ENCODE measurements at places on chromosomes 5 and 9.

- no peak for DNase-seq
These were observed 115.7 kb downstream of the PAPPA start for GRCh38 chr9:116269250-116269649.

DNA sequence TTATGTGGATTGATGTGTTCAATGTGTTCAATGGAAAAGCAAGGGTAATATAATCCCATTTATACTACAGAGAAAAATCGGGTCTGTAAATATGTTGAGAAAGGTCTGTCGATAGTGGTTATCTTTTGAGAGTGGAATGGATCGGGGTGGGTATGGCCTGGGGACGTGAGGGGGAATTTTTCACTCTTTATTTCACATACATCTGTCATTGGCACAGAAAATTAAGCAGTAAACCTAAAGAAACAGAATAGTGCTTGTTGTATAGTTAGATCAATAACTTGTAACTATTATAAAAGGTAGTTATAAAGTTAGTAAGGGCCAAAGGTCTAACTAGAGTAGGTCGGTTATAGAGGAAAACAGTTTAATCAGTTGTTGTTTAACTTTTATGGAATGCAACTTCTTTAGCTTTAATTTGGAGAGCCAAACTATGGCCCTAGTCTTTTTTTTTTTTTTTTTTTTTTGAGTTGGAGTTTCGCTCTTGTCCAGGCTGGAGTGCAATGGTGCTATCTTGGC is 66.1 kb upstream of the ABL1 start:
- DNase-seq = no peak

DNA sequence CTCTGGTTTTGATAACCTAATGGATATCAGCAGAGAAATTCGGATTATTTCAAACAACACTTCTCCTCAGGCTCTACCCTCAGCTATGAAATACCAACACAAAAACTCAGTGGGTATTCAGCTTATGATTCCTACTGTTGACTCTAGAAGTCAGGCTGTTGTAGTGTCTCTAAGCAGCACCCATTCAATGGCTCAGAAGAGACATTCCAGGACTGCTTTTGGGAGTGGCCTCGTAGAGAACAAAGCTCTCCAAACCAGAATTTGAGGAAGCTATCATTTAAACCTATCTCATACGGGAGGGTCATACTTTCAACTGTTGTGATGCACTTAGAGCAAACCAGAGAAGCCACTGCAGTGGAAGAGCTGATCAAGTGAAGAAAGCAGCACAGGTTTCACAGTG is 34.1 kb downstream of the ETF1 start:
- no peak for DNase-seq

DNA sequence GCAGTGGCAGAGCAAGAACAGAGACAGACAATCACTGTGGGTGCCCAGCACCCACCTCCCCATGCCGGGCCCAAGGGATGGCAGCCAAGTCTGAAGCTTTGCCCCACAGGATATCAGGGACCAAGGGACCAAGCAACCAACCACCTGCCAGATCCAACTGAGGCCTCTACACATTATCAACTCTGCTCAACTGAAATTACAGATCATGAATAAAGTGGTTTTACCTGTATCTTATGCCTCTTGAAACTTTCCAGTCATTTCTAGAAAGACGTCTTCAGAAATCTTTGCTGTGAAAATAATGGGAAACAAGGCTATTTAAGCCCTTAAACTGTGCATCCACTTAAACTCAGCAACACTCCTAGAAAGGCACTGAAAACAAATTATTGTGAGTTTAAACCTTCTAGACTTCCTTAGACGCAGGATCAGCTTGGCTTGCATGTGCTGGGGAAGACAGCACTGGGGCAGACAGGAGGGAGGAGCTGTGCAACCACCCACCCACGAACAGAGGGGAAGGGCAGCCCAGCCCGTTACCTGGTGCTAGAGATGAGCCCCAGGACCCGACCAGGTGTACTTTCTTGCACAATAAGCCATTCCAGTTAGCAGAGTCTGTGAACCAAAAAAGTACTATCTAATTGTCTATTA is 80.0 kb downstream of the SEMA4D start:
- DNase-seq = no peak

GRCh38 chr9:78286125-78286524 is 10.8 kb upstream of the PSAT1 start:
- DNase-seq = no peak

GRCh38 chr5:178325679-178326373 is 93.2 kb upstream of the PHYKPL start:
- no peak for DNase-seq

GRCh38 chr9:34456746-34457145 is 1.6 kb downstream of the FAM219A start:
- no peak for DNase-seq

DNA sequence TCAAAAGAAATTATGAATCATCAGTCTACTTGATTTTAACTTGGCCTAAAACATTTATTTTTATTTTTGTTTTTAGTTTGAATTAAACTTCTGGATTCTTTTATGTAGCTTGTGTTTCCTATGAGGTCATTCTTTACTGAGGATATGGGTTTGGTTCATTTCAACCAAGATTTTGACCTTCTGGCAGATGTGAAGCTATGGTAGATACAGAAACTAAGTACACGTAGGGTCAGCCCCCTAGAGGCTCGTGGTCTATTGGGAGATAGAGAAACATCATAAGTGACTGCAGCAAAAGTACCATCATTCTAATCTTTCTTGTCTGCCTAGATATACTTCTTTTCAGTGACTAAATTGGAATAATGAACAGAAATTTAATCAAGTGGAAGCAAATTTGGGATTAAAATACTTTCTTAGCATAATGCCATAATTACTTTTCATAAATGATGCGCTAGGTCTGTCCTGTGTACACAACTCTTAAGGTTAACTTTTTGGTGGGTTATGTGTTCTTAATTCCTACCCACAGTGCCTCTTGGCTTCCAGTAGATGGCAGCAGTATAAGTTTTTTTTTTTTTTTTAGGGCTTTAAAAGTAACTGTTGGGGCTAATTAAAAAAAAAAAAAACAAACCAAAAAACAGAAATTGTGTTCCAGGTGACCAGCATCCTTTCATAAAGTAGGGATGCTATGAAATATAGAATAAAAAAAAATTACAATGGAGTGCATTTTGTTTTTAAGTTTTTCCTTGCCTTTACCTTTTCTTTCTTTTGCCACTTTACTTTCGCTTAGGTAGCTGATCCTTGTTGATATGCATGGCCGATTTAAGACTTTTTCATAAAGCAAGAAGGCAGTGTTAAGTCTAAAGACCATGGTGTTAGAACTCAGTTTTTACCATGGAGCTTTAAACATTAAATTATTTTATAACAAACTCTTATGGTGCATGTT is 49.9 kb downstream of the LRRTM2 start:
- no peak for DNase-seq

- no peak for DNase-seq
These were observed 2.4 kb downstream of the CAVIN4 start for GRCh38 chr9:100580257-100580656.

- no peak for DNase-seq
These were observed 69.7 kb downstream of the MEF2C start for GRCh38 chr5:88813244-88813643.

GRCh38 chr9:93319992-93320500 is 131.4 kb upstream of the FAM120A start:
- no peak for DNase-seq

DNA sequence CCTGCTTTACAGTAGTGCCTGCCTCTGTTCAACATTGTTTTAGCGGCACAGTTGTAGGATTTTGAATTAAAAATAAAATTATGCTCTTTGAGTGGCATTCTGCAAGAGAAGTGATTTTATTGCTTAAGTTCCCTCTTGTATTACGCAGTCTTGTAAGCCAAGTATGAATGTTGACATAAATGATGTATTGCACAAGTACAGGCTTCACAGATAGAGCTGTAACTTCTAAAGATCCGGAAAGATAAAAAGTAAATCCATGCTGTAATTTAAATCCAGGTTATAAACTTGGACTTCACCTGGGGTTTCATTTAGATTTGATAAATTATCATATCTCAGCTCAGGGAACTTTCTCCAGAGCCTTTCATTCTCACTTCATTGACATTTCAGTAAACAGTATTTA is 1114.7 kb downstream of the PTPRD start:
- no peak for DNase-seq

DNA sequence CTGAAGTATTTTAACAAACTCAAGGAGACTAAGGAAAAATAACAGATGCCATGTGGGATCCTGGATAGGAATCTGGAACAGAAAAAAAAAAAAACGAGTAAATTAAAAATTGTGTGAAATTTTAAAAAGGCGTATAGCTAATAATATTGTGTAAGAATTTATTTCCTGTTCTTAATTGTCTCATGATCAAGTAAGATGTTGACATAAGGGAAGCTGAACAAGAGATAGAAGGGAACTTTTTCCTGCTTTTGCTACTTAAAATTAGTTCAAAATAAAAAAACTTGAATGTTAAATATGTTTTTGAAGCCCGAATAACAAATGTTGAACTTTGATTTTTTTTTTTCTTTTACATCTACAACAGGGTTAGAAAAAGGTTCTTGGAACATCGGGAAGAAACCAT is 10.5 kb downstream of the SNAPC3 start:
- no peak for DNase-seq

GRCh38 chr9:130010151-130010988 is 32.6 kb downstream of the FNBP1 start:
- peak; percentile 66 for DNase-seq

- DNase-seq = no peak
These were observed 87.2 kb downstream of the TLE4 start for GRCh38 chr9:79658926-79659325.

GRCh38 chr5:121897341-121897740 is 45.7 kb downstream of the FTMT start:
- DNase-seq = no peak

GRCh38 chr5:105898183-105898582 is 1772.6 kb downstream of the EFNA5 start:
- DNase-seq = no peak

DNA sequence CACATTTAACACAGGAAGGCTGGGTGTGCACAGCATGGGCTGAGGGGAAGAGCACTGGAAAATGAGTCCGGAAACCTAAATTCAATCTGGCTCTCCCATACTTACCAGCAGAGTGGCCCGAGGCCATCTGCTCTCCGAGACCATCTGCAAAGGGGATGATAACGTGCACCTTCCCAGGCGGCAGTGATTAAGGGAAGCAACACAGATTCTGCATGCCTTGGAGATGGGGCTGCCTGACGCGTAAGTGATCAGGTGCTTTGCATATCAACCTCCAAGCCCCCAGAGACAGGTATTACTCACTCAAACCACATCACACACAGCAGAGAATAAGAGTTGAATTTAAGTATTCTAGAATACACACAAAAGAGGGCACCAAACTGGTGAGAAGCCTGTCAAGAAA is 9.1 kb downstream of the EPB41L4B start:
- DNase-seq = no peak

DNA sequence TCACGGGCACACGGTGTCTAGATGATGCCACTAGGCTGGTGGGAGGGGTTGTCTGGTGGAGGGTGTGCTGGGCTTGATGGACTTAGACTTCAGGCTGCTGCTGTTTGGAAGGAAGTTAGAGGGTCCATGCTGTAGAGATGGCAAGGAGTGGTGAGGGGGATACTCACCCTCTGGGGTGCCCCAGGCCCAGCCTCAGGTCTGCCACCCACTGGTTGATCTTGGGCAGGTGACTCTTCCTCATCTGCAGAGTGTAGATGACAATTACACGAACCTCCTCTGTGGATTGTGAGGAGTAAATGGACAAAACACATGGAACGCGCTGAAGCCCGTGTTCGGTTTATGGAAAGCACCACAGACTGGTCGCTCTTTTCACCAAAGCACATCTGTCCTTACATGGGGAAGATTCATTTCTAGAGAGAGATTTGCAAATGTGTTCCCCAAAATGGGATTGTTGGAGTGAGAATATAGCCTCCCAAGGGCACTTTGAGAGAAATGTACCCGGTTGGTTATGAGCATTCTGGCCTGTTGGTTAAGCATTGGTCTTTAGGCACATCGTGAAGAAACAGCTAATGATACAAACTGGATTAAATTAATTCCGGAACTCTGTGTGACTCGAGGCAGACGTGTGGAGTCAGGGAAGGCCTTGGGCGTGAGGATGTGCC is 58.2 kb downstream of the ZNF618 start:
- DNase-seq = no peak

DNA sequence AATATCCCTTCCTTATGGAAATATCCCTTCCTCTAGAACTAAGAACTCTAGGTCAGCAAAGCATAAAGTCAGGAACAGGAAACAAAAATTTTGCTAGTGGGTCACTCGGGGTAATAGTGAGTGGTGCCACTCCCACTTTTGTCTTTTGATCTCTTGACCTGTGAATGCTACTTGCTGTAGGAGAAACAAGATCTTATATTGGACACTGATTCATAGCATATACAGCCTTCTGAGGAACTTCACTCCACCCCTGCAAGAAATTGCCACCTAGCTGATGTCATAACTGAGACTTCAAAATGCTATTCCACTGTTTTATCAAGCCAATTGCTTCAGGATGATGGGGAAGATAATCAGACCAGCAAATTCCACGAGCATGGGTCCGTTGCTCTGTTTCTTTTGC is 53.3 kb upstream of the PRSS3 start:
- no peak for DNase-seq

GRCh38 chr9:91276513-91276912 is 85.2 kb downstream of the AUH start:
- no peak for DNase-seq

GRCh38 chr5:33400675-33401074 is 40.1 kb upstream of the TARS1 start:
- no peak for DNase-seq

Measured in T-helper 1 cell (primary cell).